Dermis blood vessel endothelial cell (primary cell): ENCODE measurements at places on chromosomes 5 and 9. TPM values are rescaled to one million over a fixed set of nuclear protein-coding genes. Genes with fewer than 3 reads are reported as not detected.

DNA sequence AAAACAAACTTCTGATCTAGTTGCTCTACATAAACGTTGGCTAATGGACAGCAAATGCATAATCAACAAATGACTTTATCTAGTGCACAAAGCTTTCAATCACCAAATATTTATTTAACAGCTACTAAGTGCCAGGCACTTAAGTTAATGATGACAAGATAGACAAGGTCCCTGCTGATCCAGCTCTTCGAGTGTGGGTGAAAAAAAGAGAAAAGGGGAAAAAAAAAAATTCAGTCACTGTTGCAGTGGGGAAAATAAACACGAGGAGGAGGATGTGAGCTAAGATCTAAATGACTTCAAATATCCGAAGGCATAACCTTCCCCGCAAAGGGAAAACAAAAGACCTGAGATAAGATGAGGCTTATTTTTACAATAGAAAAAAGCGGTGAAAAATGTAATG, 9.6 kb downstream of the PSIP1 start:
- peak; percentile 44 for DNase-seq

The TAL2 gene
- not detected in 2 replicates for total RNA-seq

GRCh38 chr5:18607570-18607969, 973.3 kb downstream of the TAF11L14 start:
- DNase-seq = no peak

DNA sequence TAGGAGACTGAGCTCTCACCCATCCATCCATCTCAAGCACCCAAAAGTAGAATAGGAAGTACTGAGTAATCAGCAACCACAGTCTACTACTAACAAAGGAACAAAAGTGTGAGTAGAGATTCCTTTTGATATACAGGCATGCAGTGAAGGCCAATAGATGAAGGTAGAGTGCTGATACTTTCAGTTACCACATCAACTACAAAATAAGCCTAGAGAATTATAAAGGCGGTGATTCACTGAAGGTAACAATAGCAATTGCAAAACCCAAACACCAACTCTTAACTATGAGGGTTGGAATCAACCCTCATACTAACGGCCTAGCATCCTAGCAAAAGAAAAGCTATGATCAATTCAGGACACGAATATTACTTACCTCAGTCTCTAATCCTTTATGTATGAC, 992.6 kb downstream of the DNAH5 start:
- DNase-seq = no peak

DNA sequence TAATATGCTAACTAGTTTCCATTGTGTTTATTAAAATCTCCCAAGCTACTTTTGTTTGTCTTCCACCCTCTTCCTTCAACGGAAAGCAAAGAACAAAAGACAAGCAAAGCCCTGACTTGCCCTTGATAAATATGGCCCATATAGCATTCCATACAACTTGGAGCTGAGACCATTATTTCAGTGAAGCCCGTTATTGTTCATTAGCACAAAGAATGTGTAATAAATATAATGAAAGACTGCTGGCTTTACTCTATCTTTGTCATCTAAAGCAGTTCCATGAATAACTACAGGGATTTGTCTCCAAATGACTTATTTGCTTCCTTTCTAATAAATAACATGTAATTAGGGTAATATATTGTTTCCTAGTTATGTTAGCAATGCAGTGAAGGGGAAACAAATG, 270.7 kb upstream of the TLE4 start:
- no peak for DNase-seq
